ENCODE measurements at places on chromosomes 11 and 22. TPM values are rescaled to one million over a fixed set of nuclear protein-coding genes. Genes with fewer than 3 reads are reported as not detected.

- DNase-seq, result no peak
These were observed 21.8 kb downstream of the DCUN1D5 start for GRCh38 chr11:103070142-103070541.

DNA sequence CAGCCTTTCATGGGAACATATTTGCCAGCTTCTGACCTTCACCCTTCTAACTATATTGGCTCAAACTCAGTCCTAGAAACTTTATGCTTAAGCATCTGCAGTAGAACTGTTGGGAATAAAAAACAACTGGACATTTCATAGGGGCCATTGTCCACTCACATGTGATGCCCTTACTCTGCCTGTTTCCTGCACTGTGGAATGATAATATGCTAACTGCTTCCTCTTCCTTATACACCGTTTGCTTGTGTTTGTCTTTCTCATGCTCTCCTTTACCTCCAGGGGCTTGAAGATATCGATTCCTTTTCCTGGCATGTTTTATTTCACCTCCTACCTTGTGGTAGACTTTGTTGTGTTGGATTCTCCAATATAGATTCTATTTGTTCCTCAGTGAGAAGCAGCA lies 333.0 kb upstream of the DDI1 start:
- no peak for DNase-seq

- DNase-seq, result peak; percentile 89
These were observed 24.1 kb upstream of the SUSD2 start for GRCh38 chr22:24156913-24157821.

Gene SCGB1C1
- total RNA-seq, result not detected

Gene PGA5
- total RNA-seq, result not detected

DNA sequence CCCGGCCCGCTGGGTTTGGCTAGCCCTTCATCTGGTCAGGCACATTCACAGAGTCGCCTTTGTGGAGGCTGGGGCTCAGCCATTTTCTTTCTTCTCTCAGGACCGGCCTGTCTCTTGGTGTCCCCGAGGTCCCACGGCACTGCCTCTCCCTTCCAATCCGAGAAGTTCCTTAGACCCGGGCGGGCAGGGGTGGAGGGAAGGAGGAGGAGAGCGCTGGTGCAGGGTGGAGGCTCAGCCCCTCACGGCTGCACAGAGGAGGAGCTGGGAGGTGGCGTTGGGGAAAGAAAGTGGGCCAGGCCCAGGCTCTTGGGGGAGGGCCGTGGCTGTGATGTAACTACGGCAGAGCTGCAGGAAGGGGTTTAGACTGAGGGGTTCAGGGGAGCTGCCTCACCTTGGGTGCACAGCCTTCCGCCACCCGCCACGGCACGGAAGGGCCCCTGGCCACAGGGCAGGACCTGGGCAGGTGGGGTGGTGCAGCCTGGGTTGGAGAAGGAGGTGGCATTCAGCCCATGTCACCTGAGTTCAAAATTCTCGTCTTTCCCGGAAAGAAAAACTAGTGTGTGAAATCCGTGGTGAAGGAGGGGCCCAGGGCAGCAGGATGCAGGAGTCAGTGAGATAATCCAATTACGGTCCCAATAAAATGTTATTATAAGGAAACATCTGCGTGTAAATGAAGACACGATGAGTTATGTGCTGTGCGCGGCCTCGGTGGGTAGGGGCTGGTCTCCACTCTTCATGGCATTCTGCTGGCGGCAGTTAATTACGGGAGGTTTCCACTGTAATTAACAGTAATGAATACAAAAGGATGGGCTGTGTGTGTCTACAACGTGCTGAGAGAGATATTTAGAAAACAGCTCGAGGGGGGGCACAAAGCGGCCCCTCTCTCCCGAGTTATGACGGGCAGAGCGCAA lies 1.7 kb downstream of the BRSK2 start:
- DNase-seq, result no peak

GRCh38 chr22:37310075-37310606 lies 27.8 kb downstream of the CYTH4 start:
- no peak for DNase-seq

- peak; percentile 91 for DNase-seq
These were observed 15.2 kb upstream of the CDC42EP1 start for GRCh38 chr22:37544955-37545702.

DNA sequence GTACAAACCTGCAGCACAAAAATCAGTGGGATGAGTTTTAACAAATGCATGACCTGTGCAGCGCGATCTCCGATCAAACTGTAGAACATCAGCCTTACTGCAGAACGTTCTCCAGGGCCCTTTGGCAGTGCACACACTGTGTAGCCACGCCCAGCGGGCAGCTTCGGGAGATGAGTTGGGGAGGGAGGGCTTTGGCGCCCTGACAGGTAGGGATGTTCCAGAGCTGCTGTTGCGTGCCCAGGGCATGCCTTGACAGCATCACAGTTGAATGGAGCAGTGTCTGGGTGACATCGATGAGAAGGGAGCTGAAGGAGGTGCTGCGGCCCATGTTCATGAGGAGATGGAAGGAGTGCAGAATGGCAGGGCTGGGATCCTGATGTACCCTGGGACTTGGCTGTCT lies 80.2 kb downstream of the TBC1D22A start:
- DNase-seq, result no peak

Gene SNX15
- 30.0 TPM for total RNA-seq

DNA sequence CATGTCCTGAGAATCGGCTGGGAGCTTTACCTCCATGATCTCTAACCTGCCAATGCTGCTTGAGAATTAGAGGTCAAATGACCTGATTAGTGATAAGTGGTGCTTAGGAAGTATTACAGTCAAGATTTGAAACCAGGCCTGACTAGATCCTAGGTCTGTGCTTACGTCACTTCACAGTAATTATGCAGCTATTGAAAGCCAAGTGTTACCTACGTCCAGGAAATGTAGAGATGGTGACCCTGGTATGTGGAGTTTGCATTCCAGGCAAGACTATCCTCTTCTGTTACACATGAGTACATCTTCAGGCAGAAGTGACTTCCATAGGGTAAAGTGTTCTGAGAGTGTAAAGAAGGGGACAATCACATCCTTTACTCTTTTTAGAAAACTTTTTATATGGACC lies 530.4 kb upstream of the TENM4 start:
- DNase-seq, result no peak

DNA sequence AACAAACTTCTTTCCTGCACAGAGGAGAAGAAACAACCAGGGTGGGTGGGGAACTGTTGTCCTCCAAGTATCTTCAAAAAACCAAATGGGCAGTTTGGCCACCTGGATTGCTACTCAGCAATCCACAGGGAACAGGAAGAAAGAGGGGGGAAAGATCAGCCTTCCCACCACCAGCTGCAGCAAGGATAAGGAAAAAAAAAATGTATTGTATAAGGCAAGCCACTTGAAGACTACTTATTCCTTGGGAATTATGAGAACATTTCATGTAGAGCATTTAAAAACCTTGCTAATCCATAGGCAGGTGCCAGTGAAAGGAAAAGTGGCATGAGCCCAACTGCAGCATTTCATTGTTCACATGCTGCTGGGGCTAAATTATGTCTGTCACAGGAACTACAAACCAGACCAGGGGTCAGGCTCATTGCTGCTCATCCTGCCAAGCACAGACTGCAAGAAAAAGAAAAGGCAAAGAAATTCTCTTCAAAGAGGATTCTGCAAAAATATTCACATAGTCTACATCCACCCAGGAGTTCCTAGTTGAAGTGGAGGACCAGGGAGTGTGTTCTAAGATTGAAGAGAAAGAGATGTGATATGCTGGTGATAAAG lies 2.2 kb downstream of the RAB30 start:
- DNase-seq, result no peak

DNA sequence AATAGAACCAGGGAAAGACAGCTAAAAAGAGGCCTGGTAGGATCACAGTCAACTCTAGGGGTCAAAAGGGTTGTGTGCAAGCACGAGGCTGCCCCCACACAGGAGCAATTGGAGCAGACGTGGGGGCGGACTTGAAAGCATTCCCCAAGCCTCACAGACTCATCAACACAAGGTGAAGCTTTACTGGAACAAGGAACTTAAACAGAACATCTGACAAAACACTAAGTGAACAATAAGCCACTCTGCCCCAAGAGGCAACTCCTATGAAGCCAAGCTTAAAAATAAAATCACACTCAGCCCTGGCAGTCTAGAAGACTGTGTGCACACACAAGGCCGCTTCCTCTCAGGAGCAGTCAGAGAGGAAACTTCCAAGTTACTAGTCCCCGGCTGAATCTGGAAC lies 32.2 kb upstream of the TEAD1 start:
- no peak for DNase-seq

- DNase-seq, result no peak
These were observed 107.1 kb upstream of the OPCML start for GRCh38 chr11:133639408-133639807.

GRCh38 chr11:20015529-20016427 lies 144.5 kb downstream of the DBX1 start:
- DNase-seq, result no peak

- DNase-seq, result no peak
These were observed 28.9 kb upstream of the SLC22A12 start for GRCh38 chr11:64561984-64562722.

Gene MYOD1
- total RNA-seq, result not detected

Gene RAG1
- total RNA-seq, result 0.46 TPM

Gene VPREB1
- total RNA-seq, result not detected

Gene DDTL
- total RNA-seq, result not detected

DNA sequence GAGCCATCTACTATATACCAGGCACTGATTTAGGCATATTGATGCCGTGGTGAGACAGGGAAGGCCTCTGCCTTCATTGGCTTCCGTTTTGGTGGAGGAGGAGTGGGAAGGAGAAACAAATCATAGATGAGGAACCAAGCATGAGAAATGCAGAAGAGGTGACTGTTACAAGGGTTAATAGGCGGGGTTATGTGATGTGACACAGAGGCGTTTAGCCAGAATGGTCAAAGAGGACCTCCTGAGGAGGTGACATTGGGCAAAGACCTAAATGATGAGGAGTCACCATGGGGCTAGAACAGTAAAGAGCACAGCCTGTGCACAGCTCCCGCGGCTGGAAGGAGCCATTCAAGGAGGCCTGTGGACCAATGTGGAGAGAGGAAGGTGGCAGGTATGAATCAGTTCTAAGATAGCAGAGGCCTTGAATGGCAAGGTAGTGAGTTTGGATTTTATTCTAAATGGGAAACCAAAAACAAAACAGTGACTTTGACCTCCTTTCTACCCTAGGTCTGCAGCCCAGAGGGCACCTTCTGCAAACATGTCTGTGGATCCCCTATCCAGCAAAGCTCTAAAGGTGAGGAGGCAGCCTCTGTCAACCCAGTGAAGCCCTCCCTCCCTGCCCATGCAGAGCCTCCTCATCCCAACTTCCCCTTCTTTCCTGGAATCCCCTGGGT lies 11.7 kb downstream of the MAFF start:
- DNase-seq, result no peak

- DNase-seq, result no peak
These were observed 92.5 kb downstream of the SIK3 start for GRCh38 chr11:117005758-117006157.

Gene BDNF
- 4.2 TPM for total RNA-seq

DNA sequence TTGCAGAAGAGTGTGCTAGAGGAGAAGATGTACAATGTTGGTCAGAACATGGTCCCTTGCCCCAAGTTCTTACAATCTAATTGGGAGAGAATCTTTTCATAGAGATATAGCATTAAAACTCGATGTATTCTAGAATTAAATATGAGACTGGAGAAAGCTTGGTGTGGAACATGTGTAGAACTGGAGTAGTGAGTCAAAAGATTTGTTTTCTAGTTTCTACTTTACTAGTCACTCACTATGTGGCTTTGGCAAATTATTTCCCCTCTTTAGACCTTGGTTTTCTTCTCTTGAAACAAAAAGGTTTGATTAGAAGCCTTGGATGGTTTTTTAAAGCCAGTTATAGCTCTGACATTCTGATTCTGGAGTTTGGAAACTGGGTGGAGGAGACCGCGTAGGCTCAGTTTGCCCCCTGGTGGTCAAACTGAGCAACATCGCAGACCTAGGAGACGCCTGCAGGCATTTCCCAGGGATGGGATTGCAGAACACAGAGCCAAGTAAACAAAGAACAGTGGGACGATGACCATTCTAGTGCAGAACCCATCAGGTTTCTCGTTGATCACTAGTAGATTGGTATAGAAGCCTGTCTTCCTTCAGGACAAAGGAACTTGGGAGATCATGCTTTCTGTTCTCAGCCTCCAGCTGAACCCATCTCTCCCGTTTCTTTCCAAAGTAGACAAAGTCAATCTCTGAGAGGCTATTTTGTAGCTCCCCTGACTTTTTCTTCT lies 8.5 kb upstream of the CHRDL2 start:
- DNase-seq, result peak; percentile 83

Gene CCDC87
- total RNA-seq, result 0.39 TPM

DNA sequence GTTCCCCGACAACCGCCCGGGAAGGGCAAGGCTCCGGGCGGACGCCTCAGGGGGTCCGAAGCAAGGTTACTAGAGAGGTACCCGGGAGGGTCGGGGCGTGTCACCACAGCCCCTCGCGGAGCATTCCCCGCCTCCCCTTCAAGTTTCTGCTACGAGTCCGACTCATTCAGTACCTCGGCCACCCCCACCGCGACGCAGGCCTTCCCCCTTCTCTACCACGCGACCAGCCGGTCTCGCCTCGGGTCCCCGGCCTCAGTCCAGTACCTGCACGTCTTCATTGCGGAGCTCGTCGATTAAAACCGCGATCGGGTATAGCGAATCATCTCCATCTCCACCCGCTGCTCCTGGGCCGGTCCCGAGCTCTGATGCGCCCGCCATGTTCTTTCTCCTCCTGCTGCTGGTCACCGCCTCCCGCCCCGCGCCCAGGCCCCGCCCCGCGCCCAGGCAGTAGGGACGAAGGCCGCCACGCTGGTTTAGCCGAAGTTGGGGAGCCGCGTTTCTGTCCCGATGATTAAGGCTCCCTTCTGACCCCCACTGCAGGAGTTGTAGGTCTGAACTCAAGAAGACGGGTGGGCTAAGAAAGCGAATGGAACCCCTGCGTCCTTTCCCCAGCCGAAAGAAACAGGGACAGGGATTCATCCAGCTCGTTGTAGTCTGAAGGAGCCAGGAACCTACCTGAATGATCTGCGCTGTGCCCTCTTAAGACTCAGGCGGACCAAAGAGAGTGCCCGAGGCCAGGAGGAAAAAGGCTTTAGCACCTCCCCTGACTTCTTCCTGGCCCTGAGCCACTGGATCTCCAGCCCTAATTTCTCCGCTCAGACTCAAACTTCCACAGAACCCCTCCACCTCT lies at the start of gene PPP2R1B:
PPP2R1B (minus strand) TSS at position 406 of the 850 bp plus-strand sequence; CDS start at position 378, 28 bp downstream.
- peak; percentile 88 for DNase-seq

Gene BEST1
- total RNA-seq, result 2.0 TPM

Measured in osteocyte (in vitro differentiated cells).